ENCODE measurements at places on chromosomes 5 and 9.

DNA sequence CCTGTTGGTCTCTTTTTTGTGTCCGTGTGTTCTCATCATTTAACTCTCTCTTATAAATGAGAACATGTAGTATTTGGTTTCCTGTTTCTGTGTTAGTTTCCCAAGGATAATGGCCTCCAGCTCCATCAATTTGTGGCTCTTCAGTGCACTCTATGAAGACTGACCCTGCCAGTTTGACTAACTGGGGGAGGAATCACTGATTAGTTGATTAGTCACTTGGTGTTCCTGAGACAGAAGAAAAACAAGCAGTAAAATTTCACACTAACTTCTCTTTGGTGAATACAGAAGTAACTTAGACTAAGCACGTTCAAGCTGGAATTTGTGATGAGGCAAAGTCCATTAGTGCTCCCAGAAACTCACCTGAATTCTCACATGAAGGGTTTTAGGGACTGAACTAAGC is 495.8 kb upstream of the RORB start:
- no peak for DNase-seq

- peak; percentile 7 for DNase-seq
These were observed 551.9 kb downstream of the BNC2 start for GRCh38 chr9:16318516-16319060.

DNA sequence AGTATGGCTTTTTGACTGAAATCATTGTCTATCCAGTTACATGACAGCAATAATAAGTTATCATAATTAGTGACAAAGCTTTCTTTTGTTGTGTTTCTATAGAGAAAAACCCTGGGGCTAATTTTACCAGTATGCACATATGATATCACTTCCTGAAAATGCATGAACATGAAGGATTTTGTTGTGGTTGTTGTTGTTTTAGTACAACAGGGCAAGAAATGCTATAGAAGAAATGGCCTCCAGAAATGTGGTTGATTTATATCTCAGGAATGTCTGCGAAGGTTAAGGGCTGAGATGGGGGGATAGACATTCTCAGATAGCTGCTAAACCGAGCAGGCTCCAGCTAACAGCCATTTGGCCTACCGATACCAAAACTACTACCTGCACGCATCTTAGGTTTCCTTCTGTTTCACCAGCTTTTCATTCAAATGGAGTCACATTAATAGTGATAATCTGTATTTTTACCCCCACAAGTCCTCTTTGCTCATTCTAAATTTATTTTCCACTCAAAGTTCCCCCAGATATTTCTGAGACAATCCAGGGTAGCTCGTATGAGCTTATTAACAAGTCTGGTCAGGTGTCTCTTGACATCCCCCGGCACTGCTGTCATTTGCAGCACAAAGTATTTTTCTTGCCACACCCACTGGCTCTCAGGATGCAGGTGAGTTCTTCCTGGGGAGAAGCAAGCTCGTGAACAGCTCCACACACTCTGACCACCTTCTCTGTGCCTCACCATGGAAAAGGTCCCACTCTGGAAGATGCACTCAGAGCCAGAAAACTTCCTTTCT is 232.4 kb upstream of the GAS1 start:
- DNase-seq, result no peak

GRCh38 chr5:149238540-149238939 is 33.1 kb upstream of the AFAP1L1 start:
- DNase-seq, result no peak

DNA sequence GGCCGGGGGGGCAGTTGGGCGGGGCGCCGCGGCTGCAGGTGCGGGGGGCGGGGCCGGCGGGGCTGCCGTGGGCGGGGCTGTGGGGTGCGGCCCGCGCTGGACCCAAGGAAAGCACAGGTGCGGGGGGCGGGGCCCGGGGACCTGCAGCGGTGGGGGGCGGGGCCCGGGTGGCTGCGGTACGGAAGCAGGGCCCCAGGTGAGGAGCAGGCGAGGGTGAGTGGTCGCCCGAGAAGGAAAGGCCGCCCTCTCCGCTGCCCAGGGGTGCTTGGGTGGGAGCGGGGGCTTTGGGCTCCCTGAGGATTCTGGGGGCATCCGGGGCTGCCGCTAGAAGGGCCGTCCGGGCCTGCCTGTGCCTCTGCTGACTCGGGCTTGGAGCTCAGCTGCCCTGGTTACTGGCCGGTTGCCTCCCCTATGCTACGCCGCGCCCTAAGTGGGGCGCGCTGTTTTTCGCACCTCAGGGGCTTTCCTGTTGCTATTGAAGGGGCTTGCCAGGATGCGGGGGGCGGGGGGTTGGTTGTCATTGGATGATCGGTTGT is 767 bp downstream of the RALGPS1 start:
- peak; percentile 37 for DNase-seq

GRCh38 chr5:96940586-96940985 is 4.7 kb downstream of the LNPEP start:
- DNase-seq, result no peak

- DNase-seq, result no peak
These were observed 18.5 kb upstream of the NTNG2 start for GRCh38 chr9:132143359-132143758.

DNA sequence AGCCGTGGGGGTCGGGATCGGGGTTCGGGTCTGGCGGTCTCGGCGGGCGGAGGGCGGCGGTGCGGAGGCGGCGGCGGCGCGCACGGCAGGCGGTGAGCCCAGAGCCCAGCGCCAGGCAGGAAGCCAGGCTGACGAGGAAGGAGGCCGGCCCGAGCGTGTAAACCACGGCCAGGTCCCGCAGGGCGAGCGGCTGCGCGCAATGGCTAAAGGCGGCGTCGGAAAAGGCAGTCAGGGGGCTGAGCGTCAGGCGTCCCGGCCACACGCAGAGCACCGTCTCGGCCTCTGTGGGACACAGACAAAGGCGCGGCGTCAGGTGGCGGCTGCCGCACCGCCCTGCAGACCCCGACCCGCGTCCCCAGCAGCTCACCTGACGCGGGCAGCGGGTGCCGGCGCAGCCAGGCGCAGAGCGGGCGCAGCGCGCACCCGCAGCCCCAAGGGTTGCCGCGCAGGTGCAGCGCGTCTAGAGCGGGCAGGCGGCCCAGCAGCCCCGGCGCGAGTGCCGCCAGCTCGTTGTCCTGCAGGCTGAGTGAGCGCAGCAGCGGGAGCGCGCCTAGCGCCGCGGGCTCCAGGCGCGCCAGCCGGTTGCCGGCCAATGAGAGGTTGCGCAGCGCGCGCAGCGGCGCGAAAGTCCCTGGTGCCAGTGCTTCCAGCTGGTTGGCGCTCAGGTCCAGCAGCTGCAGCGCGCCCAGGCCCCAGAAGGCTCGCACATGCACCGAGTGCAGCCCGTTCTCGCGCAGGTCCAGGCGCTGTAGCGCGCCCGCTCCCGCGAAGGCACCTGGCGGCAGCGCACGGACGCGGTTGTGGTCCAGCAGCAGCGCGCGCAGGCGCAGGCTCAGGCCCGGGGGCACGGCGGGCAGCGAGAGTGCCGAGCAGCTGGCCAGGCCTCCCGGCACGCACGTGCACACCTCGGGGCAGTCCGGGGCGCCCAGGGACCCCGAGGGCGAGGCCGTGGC is 671 bp downstream of the LRRC26 start:
- peak; percentile 86 for DNase-seq

GRCh38 chr5:121199216-121199999 is 652.3 kb upstream of the FTMT start:
- no peak for DNase-seq

GRCh38 chr9:133147412-133148198 is 16.1 kb downstream of the GBGT1 start:
- peak; percentile 95 for DNase-seq

DNA sequence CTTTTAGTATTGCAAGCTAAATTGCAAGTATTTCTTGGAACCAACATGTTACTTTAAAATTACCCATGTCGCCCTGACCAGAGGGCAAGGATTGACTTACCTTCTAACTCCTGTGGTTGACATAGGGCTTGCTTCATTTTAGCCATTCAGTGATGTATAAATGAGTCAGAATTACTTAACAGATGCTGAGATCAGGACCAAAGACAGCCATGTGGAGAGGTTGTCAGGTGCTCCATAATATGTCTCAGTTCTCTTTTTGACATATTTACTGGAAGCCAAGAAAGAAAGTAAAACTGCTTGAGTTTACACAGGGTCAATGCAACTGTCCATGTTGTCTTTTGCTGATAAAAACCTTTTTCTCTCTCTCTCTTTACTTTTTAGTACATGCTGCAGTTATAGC is 33.2 kb downstream of the F2RL2 start:
- DNase-seq, result no peak

DNA sequence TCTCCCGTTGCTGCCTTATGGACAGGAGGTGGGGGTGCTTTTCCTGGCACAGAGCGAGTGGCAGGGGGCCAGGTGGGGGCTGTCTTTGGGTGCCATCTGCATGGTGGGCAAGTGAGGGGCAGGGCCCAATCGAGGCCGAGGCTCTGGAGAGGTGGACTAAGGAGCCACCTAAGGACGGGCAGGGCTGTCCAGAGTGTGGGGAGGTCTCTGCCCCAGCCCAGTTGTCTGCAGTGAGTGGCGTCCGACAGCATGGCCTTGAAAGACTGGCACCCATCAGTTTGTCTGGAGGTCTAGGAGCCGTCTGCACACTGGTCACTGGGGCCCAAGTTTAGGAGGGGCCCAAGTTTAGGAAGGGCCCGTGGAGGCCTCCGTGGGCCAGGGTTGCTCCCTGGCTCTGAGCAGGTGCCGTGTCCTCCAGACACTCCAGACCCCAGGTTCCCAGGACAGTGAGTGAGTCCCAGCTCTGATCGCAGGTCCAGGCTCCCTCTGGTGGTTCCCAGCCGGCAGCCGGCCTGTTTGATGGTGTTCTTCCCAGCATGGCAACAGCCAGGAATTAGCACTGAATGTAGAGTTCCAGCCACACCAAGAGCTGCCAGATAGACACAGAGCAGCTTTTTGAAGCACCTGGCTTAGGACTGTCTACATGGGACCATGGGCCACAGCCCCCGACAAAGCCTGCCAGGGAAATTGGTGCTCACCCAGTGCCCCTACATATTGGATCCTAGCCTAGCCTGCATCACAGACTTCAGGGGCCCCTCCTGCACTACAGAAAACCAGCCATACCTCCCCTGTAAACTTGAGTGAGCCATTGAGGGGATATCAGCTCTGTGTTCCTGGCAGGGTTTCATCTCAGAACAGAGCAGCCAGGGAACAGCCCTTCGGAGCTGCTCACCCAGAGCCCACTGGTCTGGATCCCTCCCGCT is 120.9 kb downstream of the WNK2 start:
- DNase-seq, result peak; percentile 84

GRCh38 chr5:8184455-8185063 is 315.6 kb downstream of the MTRR start:
- peak; percentile 61 for DNase-seq

DNA sequence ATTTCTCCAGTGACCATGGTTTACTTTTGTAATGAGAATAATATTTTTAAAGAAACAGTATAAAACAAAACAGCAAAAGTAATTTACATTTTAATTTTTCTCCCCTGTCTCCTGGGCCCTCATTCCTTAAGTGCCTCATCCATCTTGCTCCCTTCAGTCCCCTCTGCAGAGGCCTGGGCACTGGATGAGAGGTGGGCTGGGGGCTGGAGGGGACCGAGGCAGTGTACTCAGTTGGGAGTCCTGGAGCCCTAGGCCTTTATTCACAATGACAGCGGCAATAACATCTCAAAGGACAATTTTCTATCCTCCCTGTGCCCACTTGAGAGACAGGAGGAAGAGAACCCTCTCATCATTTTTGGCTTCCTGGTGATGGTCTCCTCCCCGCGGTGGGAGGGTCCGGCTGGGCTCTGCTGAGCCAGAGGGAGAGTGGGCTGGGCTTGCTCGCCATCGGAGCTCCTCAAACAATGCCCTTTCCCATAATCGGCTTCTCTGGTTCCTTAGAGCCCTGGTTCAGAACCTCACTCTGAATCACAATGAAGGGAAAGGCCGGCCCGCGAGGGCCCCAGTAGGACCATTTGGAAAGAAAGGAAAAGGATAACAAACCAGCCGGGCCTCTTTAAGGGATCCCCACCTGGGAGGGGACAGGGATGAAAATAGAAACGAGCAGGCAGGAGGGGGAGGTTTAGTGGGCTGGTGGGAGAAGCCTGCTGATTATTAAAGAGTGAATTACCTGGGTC is 9.7 kb upstream of the SMIM32 start:
- peak; percentile 93 for DNase-seq

- no peak for DNase-seq
These were observed 314.6 kb upstream of the KIF2A start for GRCh38 chr5:61991430-61991829.

DNA sequence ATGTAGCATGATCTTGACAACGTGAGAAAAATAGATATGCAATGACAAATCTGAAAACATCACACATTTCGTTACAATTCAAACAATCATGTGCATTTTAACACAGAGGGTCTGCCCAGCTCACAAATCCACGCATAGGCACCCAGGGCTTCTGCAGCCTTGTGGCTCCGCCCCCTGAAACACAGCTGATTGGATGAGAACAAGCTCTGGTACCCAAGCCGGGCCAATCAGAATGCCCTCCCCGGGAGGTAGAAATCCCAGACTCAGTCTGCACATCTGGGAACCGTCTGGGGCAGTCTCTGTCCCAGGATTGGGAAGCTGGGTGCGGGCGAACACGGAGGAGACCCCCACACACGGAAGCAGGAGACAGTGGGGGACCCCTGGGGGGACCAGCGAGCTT is 137.5 kb downstream of the GAPVD1 start:
- no peak for DNase-seq

- DNase-seq, result no peak
These were observed 38.0 kb downstream of the CAMK4 start for GRCh38 chr5:111262153-111262552.

GRCh38 chr5:139134906-139135305 is 63.3 kb downstream of the SIL1 start:
- peak; percentile 31 for DNase-seq

GRCh38 chr9:127183814-127184582 is 61.6 kb upstream of the ANGPTL2 start:
- no peak for DNase-seq

- DNase-seq, result no peak
These were observed 19.0 kb upstream of the SCAMP1 start for GRCh38 chr5:78341440-78341839.

- DNase-seq, result no peak
These were observed 122.5 kb downstream of the LMNB1 start for GRCh38 chr5:126899476-126899875.

DNA sequence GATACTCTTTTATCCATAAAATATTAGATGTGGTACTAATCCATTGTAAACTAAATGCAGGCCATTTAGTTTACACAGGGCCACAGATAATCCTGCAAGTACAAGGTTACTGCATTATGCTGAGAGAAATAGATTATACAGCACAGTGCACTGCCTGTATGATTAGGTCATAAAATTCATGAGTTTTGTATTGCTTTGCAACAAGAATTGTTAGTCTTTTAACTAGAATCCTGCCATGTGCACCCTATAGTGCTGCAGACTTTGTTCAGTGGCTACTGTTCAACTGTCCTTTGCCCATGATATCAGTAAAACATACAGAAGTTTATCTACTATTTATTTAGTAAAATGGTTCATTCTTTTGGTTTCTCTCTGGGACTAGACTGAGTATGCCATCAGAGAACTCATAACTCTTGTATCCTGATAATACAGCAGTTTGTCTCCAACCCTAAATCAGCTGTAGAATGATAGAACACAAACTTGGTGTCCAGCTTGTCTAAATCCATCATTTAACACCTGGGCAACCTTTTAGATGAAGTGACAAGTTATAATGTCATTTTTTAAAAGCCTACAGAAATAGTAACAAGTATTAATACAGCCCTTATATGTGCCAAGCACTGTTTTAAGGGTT is 291.2 kb downstream of the TMEM167A start:
- no peak for DNase-seq

- peak; percentile 78 for DNase-seq
These were observed 83.7 kb upstream of the ORM1 start for GRCh38 chr9:114238891-114239875.
